AG09309 (cell line): ENCODE measurements at places on chromosomes 11 and 22.

DNA sequence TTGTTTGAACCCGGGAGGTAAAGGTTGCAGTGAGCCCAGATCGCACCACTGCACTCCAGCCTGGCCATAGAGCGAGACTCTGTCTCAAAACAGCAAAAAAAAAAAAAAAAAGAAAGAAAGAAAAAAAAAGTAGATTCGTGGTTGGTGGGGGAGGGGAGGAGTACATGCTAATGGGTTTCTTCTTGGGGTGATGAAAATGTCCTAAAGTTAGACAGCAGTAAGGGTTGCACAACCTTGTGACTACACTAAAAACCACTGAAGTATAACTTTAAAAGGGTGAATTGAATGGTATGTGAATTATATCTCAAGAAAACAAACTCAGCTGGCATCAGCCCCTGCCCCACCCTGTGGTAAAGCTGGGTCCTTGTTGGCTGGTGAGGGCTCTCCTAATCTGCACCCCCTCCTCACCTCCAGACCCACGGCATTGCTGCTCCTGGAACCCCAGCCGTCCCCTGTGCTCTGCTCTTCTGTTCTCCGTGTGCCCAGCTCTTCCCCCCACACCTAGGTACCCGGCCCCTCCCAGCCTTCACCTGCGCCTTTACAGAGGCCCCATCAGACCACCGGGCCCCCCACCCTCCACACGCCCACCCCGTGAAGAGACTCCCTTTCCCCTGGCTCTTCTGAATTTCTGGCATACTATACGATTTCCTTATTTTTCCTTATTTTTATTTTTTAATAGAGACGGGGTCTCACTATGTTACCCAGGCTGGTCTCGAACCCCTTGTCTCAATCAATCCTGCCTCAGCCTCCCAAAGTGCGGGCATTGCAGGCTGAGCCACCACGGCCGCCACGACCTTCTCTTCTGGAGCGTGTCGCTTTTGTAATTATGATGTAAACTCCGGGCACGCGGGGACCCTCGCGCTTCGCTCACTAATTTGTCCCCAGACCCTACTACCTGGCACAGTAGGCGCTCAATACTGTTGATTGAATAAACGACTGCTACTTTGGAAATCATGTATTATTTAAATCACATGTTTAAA, 924 bp upstream of the FADD start:
- DNase-seq: no peak

GRCh38 chr11:7576726-7577290, 63.0 kb downstream of the PPFIBP2 start:
- no peak for DNase-seq

DNA sequence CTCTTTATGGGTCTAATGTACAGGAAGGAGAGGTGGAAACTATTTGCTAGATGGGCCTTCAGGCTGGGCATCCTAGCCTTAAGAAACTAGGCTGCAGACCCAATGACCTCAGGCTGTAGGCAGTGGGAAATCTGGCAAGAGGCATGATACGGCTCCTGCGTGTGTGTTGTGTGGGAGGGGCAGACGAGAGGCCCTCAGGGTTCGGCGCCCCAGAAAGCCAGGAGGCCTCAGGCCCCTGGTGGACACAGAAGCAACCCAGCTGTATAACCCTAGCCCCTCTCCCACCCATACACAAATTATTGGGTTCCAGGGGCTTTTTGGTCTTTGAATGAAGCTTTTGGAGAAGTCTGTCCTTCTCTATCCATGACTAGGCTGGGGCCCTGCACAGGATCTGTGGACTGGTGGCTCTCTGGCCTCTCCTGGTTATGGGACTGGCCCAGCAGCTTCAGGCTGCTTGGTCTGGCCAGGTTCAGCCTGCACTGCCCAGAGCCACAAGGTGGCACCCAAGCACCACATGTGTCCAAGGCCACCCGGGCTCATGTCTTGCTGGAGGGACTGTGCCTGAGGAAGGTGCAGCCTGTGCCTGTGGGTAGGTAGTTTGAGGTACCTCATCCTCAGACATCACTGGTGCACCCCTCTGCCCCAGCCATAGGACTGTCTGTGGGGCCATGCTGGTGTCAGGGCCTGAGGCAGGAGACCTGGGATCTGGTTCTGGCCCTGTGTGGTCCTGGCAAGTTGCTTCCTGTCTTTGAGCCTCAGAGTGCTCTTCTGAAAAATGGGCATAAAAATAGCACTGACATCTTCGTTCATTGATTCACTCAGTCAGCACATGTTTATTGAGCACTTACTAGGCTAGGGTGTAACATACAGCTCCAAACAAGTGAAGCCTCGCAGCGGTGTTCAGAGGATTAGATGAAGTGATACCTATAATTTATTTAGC, 87.5 kb downstream of the RRM1 start:
- DNase-seq: no peak

DNA sequence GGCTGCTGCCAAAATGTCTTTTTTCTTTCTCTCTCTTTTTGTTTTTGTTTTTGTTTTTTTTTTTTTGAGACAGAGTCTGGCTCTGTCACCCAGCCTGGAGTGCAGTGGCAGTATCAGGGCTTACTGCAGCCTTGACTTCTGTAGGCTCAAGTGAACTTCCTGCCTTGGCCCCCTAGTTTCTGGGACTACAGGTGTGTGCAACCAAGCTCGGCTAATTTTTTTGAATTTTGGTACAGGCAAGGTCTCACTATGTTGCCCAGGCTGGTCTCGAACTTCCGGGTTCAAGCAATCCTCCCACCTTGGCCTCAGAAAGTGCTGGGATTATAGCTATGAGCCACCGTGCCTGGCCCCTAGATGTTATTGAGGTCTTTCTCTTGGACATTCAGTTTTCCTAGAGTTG, 2.2 kb upstream of the DDX10 start:
- DNase-seq: no peak

- no peak for DNase-seq
Observed at GRCh38 chr11:28708075-28708474, 599.9 kb downstream of the METTL15 start.

DNA sequence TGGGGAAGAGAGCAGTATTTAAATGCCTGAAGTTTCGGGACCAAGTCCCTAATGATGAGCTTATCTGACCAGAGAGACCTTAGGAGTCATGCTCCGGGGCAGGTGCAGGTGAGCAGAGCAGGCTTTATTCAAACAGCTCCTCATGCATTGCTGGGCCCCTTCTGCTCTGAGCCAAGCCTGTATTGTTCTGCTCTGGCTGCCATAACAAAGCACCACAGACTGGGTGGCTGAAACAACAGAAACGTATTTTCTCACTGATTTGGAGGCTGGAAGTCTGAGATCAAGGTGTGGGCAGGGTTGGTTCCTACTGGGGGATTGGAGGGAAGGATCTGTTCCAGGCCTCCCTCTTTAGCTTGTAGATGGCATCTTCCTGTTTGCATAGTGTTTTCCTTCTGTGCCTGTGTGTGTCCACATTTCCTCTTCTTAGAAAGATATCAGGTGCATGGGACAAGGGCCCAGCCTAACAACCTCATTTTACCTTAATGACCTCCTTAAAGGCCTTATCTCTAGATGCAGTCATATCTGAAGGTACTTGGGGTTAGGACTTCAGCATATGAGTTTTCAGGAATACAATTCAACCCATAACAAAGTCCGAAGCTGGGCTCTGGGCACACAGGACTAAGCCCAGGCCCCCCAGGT, 97.1 kb upstream of the PARVA start:
- DNase-seq: no peak

GRCh38 chr11:30513087-30513486, 73.1 kb downstream of the MPPED2 start:
- DNase-seq: no peak

DNA sequence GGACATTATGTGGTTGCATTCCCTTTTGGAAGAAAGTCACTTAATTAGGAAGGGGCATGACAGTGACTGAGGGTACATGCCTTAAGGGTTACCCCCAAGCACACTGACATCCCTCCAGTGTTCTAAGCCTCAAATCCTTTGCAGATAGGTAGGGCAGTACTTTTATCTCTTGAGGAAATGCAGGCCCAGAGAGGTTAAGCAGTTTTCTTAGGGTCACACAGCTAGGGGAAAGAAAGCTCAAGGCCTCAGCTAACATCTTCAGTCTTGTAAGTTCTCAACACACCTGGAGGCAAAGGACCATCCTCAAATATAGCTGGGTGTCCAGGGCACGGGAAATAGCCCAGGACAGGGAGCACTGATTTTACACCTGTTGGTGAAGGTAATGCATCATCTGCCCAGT, 31.6 kb downstream of the KIAA1671 start:
- DNase-seq: no peak

- no peak for DNase-seq
Observed at GRCh38 chr11:76834151-76834550, 26.6 kb upstream of the ACER3 start.
